ENCODE measurements at places on chromosomes 12 and 14.

- no peak for DNase-seq
Measured at GRCh38 chr14:69012256-69012953, 33.3 kb upstream of the ACTN1 start.

DNA sequence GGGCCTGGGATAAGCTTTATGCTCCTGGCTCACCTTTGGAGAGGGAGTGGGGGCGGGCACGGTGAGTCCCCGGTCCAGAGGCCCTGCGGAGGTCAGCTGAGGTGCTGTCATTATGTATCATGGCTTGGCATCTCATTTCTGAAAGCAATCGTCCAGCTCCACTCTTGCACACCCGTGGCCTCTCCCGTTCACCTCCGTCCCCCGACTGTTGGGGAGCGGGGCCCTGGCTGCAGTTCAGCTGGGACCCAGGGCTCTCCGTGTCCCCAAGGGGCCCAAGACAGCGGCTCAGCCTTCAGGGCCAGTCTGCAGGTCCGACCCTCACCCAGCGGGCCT lies 10.6 kb downstream of the BMP4 start:
- no peak for DNase-seq

GRCh38 chr14:31283153-31283552 lies 75.6 kb upstream of the HECTD1 start:
- DNase-seq: no peak

GRCh38 chr12:117816-118345 lies 51.3 kb downstream of the IQSEC3 start:
- no peak for DNase-seq

DNA sequence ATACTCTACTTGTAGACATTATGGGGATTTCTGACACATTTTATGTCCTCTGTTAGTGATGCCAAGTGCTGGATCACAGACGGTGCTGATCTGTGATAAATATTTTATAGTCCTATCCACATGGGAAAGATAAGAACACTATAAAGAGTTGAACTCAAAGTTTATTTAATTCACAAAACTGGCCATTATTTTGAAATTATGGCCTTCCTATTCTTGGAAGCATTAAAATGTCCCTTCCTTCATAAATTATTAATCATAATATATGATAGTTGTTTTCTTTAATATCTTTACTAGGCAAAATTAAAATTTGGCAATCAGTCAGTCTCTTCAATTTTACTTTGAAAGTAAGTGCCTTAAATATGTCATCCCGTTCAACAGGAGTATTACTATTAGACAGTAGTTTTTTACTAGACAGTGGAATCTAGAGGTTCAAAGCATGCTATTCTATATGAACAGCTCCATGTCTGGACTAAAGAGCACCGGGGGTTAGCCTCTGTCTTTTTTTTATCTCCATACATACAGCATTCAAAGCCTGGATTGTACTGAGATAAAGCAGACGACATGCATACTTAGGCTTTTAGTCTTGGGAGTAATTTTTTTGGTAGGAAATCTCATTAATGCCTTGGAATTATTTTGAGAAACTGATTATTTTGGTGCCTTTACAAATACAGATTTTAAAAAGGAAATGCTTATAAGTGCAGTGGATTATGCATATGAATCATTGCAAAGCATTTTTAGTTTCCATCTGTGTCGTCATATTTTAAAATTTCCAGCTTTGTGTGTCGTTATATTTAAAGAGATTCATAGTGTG lies 306.1 kb upstream of the RGS6 start:
- DNase-seq: no peak

DNA sequence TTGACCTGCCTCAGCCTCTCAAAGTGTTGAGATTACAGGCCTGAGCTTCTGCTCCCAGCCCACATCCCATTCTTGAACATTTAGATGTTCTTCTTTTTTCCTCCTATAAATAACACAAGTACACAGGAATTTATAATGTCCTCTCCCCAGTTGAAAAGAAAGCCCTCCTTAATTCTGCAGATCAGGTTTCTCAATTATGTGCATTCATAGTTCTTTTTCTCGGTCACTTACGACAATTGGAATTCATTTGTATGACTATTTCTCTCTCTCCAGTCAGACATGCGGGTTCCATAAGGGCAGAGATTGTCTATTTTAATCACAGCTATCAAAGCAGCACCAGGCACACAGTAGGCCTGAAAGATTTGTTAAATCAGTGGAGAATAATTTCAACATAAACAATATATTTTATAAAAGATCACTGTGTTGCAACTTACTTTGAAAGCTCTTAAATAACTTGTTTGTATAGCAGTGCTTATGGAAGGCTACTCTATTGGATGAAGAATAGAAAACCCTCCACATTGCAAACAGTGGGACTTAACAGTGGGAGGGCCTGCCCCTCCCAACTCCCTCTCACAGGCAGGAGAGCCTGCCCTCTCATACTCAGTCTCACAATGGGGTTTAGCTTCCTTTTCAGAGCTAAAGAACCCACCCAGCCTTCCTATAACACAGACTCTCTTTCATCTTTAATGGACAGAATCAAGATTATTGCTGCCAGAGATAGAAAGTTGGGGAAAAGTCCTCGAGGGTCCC lies 84.1 kb upstream of the TRAF3 start:
- no peak for DNase-seq

DNA sequence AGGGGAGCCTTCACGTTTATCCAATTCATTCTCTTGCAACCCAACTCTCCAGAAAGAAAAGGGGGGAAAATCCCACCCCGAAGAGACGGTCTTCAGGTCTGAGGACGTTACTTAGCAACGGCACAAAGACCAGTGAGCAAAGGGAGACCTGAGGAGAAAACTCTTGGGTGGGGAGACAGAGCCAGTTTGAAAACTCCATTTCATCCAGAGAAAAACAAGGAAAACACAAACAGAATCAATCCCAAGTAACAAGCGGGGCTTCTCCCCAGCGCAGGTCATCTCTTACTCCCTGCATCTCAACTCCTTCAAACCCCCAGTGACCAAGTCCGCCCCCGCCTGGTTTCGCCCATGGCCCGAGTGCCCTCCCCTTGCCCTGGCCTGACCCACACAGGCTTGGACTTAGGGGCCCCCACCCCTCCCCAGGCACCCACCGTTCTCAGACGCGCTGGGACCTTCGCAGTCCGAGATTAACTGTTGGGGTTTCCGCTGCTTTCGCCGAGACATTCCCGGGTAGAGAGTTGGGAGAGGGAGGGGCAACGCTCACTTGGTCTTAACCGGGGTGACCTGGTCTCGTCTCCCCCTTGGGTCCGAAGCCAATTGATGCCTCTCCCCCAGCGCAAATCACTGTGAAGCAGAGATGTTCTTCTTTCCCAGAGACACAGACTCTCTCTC lies 10.4 kb upstream of the SALL2 start:
- DNase-seq: no peak

GRCh38 chr12:42298887-42299286 lies 27.0 kb downstream of the ZCRB1 start:
- DNase-seq: no peak

GRCh38 chr14:54890788-54891187 lies 11.8 kb downstream of the GCH1 start:
- no peak for DNase-seq

GRCh38 chr12:47612953-47613352 lies 92.9 kb downstream of the RPAP3 start:
- DNase-seq: no peak

DNA sequence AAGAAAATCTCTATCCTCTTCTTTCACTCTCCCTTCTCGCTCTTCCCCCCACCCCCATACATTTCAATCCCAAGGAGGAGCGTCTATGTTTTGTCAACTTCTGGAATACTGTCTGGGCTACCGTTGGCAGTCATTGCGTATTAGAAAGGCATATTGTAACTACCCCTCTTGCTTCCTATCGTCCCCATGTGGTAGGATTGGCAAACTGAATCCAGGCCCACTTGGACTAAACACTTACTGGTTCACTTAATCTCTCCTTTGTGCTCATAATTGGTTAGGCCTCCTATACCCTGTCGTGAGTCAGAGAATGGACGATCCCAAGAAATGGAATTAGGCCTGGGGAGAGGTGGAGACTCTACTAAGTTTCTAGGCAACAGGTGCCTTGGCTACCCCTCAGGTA lies 68.8 kb upstream of the SLC8A3 start:
- DNase-seq: no peak

GRCh38 chr14:95713596-95714371 lies at the start of gene TCL1A:
TCL1A (minus strand) TSS chr14:95714125; CDS start chr14:95714066, 59 bp downstream.
- no peak for DNase-seq

DNA sequence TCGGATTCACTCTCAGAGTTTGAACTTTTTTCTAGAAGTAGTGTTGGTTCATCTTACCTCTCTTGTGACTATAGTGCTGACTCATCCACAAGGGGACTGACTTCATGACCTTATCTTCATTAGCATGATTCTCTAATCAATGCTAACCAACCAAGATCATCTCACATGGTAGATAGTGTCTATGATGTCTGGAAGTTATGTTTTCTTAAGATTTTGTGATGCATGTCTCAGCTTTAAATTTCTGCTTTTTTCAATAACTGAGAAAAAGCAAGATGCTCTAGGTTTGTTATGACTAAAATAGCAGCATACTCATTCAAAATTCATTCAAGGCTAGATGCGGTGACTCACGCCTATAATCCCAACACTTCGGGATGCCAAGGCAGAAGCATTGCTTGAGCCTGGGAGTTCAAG lies 12.3 kb upstream of the SLC35E3 start:
- DNase-seq: peak; percentile 66

- no peak for DNase-seq
Measured at GRCh38 chr14:68820999-68821683, 28.3 kb upstream of the ZFP36L1 start.

DNA sequence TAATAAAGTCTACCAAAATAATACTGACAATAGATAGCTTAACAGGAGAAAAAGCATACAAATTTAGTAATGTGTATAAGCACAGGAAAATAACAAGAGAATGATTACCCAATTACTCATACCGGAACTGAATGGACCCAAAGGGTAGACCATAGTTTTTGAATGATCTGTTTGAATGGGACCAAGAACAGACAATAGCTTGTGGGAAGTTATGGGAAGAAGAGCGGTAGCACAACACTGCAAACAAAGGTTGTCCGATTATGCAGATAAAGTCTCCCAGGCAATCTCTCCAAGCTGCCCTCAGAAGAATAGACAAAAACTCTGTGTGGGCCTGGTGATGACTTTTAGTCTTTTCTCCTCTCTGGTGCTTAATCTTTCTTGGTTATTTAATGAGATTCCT lies 96.6 kb upstream of the NEDD1 start:
- no peak for DNase-seq

- DNase-seq: no peak
Measured at GRCh38 chr12:66746489-66747201, 67.8 kb upstream of the GRIP1 start.

GRCh38 chr12:67070604-67071003 lies 198.6 kb upstream of the CAND1 start:
- DNase-seq: no peak

GRCh38 chr12:80299219-80299618 lies 144.8 kb upstream of the PTPRQ start:
- no peak for DNase-seq

- DNase-seq: peak; percentile 11
Measured at GRCh38 chr14:56659964-56660551, 80.5 kb downstream of the TMEM260 start.

DNA sequence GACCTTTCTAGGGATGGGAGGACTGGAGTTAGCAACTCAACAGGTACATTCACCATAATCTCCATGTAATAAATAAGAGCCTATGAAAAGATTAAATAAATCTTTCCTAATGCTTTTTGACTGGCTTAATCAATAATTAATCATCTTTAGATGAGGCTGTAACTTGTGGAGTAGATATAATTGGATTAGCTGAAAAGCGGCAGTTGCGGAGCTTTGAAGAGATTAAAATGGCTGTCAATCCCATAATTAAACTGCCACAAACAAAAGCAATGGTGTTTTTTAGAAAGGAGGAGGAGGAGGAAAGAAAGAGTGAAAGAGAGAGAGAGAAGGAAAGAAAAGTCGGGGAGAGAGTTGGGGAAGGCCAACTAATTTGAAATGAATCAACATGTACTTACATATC lies 70.7 kb upstream of the TMEM263 start:
- DNase-seq: no peak
